A673 (cell line): ENCODE measurements at places on chromosomes 12 and 14. TPM values are rescaled to one million over a fixed set of nuclear protein-coding genes. Genes with fewer than 3 reads are reported as not detected.

TAS2R42 gene
- total RNA-seq: not detected in 2 replicates

APOLD1 gene
- 5.9 and 6.4 TPM in 2 replicates for total RNA-seq

AP5M1 gene
- total RNA-seq: 54.1 and 58.7 TPM in 2 replicates

DNAH10 gene
- 1.1 TPM in 2 replicates for total RNA-seq

LRP6 gene
- total RNA-seq: 97.4 and 108 TPM in 2 replicates

NELL2 gene
- total RNA-seq: 596 and 641 TPM in 2 replicates

CLMN gene
- 8.6 and 12.2 TPM in 2 replicates for total RNA-seq

ADGRD1 gene
- total RNA-seq: not detected in 2 replicates

SPTB gene
- total RNA-seq: 0.43 and 0.70 TPM in 2 replicates

KRT6C gene
- not detected in 2 replicates for total RNA-seq

ZNF384 gene
- 88.8 and 92.5 TPM in 2 replicates for total RNA-seq

TAS2R8 gene
- not detected in 2 replicates for total RNA-seq

TAS2R46 gene
- 2.2 and 3.1 TPM in 2 replicates for total RNA-seq

GLIPR1L1 gene
- total RNA-seq: not detected in 2 replicates

GPHB5 gene
- not detected in 2 replicates for total RNA-seq

BCAT1 gene
- total RNA-seq: 185 and 195 TPM in 2 replicates

SLC35F4 gene
- 0.59 TPM in 1 of 2 replicates, not detected in the other for total RNA-seq

- DNase-seq: no peak
Observed at GRCh38 chr12:57846285-57846576, 298 bp downstream of the CTDSP2 start.

GRCh38 chr12:43930032-43930431 lies 94.2 kb downstream of the TMEM117 start:
- DNase-seq: no peak

- DNase-seq: peak; percentile 94
Observed at GRCh38 chr12:64083285-64084210, 138.5 kb downstream of the KICS2 start.

- DNase-seq: no peak
Observed at GRCh38 chr12:29071099-29071498, 78.0 kb upstream of the FAR2 start.

- DNase-seq: peak; percentile 25
Observed at GRCh38 chr12:104457746-104458693, 1.3 kb downstream of the CHST11 start.

GRCh38 chr12:98863167-98863566 lies 218.1 kb downstream of the APAF1 start:
- no peak for DNase-seq

DNA sequence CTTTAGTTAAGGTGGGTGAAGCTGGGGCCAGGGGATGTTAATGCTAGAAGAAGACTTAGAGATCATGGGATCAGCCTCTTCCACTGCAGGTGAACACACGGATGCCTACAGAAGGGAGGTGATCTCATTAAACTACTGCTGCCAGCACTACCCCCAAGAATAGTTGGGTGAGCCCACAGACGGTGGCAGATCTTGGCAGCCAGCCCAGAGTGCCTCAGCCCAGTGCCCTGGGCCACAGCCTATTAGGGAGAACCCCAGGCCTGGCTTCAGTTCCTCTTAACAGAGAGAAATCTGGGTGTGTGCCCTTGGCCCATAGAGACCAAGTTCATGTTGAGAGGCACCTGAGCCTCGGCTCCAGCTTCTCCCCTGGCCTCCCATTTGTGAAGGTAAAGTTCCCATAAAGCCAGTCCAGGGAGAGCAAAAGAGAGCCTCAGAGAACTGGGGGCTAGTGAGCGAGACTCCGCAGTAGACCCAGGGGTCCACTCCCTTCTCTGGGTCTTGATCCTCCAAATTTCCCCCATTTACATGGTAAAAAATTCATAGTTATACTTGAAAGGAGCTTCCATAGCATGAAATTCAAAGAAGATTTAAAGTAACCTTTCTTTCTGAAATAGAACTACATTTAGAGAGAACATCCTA lies 125.0 kb upstream of the CCND2 start:
- no peak for DNase-seq

GRCh38 chr14:101878211-101878821 lies 86.1 kb upstream of the DYNC1H1 start:
- DNase-seq: no peak

DNA sequence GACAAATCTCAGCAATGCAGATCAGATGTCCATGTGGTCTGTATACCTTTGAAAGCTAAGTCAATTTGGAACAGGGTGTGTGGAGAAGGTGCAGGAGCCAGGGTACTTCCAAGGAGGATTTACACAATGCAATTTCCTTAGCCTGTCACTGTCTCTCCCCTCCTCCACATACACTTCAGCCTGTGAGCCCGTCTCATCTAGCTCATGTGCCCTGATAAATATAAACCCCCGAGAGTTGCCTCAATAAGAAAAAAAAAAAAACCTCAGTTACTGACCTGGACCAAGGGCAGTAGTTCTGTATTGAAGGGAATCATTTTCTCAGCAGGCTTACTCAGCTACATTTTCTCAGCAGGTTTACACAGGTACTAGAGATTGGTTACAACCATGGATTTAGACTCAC lies 132.1 kb upstream of the PELI2 start:
- DNase-seq: no peak

GRCh38 chr12:123075087-123075645 lies 75.7 kb downstream of the PITPNM2 start:
- no peak for DNase-seq

DNA sequence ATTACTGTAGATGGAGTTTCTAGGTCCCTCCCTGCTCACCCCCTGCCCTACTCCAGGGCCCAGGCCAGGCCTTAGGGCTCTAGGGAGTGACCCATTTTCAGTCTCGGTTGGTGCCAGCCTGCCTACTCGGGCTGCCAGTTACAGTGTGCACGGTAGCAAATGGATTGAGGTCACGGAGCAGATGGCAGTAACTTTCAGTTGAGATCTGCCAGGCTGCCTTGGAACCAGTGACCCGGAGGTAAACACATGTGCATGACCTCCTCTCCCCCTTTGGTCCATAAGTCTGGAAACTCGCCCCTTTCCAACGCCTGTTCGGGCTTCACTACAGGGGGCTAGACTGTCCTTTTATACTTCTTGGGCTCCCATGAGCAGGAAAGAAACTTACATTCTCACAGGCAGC lies 139.7 kb upstream of the TBX3 start:
- DNase-seq: no peak

GRCh38 chr12:455821-456220 lies 3.9 kb upstream of the B4GALNT3 start:
- no peak for DNase-seq

- DNase-seq: no peak
Observed at GRCh38 chr14:21852775-21853174, 179.2 kb upstream of the OR4E1 start.

- DNase-seq: peak; percentile 57
Observed at GRCh38 chr12:93571365-93571924, 1.0 kb upstream of the SOCS2 start.

DNA sequence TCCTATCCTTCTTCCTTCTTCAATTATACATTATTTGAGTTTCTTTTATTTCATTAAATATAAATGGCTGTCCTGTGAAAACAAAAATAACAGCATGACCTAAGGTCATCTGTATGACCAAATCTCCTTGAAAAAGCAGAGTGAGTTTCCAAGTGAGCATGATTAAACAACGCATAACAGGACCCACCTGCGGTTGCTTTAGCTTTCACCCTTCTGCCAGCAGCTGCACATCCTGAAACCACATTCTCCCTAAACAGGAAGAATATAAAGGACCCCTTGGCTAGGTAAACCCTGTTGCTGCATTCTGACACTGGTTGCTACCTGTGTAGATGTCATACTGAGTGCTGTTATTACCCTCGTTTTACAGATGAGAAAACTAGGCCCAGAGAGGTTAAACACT lies 42.8 kb upstream of the CPM start:
- no peak for DNase-seq

GRCh38 chr12:50901685-50902113 lies 50.6 kb upstream of the HIGD1C start:
- DNase-seq: no peak

- DNase-seq: no peak
Observed at GRCh38 chr12:95298916-95299315, 81.3 kb downstream of the VEZT start.

GRCh38 chr14:29085546-29085945 lies 319.0 kb downstream of the FOXG1 start:
- DNase-seq: peak; percentile 11

DNA sequence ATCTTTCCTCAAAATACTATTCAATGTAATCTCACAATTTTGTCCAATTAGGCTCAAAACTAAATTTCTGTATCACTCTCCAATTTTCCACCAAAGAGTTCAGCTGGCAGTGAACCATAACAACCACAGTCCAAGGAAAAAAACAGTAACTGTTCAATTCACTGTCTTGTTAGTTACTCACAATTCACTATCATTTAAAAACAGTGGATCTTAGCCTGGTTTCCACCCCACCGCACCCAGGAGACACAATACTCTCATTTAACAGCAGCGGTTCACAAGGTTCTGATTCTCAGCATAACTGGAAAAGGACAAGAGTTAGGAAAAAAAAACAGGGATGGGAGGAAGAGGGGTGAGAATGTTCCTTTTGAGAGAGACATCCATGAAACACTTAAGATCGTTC lies 40.5 kb downstream of the MED13L start:
- DNase-seq: no peak

GRCh38 chr14:54737132-54737711 lies 165.4 kb downstream of the GCH1 start:
- DNase-seq: no peak

DNA sequence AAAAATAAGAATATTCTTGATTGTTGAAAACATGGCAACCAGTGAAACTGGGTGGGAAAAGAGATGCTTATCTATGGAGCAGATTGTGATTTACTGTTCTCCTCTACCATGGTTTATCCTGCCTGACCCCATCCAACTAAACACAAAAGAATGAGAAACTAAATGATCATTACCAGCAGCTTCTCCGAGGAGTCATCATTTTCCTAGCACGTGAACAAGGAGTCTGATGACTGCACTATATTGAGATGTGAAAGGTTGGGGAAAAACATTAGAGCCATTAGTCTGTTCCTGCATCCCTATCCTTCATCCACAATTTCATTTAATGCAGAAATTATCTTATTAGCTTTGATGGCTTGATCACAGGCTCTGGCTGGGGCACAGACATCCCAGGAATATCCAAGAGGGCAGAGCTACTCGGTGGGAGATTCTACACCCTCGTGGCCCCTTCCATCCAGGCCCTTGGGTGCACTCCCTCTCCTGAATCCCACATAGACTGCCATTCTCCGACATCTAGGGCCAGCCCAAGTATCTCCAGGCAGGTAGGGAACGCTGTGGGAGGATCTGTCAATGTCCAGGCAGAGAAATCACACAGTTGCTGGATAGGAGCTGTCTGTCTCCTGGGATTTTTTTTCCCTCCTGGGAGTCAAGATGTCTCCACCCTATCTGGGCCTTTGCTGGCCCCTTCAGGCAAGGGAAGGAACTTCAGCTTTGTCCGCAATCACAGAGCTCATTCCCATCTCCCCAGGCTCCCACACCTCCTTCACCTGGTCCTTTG lies 43.3 kb upstream of the DHRS4 start:
- peak; percentile 74 for DNase-seq

GRCh38 chr14:88955455-88955854 lies 131.0 kb downstream of the TTC8 start:
- no peak for DNase-seq

DNA sequence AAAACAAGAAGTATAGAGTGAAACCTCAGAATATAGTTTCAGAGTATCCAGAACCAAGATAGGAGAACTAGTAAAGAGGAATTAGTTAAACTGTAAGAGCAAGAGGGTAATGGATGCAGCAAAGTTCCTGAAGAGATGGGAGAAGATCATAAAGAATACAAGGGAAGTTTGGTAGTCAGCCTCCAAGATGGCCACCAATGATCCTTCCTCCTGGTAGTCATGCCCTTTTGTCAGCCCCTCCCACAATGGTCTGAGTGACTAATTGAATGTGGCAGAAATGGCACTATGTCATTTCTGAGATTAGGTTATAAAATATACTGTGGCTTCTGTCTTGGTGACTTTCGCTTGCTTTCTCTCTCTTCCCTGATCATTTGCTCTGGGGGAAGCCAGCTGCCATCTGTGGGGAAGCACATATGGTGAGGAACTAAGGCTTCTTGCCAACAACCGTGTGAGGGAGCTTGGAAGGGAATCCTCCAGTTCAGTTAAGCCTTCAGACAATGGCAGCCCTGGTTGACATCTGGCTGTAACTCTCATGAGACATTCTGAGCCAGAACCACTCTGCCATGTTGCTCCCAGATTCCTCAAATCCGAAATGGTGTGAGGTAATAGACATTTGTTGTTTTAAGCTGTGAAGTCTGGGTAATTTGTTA lies 55.3 kb upstream of the AMN1 start:
- DNase-seq: peak; percentile 21

GRCh38 chr12:21989819-21990412 lies 48.7 kb upstream of the ABCC9 start:
- peak; percentile 23 for DNase-seq

DNA sequence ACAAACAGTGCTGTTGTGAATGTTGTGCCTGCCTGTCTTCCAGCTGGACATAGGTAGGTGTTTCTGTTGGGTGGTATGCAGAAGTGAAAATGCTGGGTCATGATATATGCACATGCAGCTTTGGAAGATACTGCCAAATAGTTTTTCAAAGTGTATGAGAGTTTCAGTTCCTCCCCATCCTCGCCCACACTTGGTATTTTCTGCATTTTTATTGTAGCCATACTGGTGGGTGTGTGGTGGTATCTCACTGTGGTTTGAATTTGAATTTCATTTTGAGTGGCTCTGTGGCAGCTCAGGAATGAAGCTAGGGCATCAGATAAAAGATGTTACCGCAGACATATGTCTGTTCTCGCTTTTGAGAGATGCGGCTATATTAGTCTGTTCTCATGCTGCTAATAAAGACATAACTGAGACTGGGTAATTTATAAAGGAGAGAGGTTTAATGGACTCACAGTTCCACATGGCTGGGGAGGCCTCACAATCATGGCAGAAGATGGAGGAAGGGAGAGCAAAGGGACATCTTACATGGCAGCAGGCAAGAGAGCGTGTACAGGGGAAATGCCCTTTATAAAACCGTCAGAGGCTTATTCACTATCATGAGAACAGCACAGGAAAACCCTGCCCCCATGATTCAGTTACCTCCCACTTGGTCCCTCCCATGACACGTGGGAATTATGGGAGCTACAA lies 183.1 kb downstream of the CAND1 start:
- DNase-seq: no peak

GRCh38 chr12:45336762-45337596 lies 121.1 kb downstream of the ANO6 start:
- no peak for DNase-seq

DNA sequence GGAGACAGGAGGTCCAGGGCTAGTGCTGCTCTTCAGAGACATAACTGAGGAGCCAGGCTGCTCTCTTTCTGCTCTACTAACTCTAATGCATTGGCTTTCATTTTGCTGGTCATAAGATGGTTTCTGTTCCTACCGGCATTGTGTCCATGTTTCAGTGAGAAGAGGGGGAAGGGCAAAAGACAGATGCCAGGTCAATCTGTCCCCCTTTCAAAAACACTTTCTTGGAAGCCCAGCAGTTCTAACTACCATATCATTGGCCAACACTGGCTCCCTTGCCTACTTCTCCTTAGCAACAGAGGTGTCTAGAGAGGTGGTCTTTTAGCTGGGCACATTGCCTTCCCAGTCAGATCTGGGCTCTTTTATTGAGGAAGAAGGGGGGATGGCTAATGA lies 63.9 kb downstream of the TGFB3 start:
- DNase-seq: no peak

GRCh38 chr12:9227950-9228349 lies 19.8 kb upstream of the PZP start:
- DNase-seq: no peak
